ENCODE measurements at places on chromosomes 13 and 19.

GRCh38 chr13:83121896-83122295 is 760.4 kb downstream of the SLITRK1 start:
- DNase-seq = no peak

DNA sequence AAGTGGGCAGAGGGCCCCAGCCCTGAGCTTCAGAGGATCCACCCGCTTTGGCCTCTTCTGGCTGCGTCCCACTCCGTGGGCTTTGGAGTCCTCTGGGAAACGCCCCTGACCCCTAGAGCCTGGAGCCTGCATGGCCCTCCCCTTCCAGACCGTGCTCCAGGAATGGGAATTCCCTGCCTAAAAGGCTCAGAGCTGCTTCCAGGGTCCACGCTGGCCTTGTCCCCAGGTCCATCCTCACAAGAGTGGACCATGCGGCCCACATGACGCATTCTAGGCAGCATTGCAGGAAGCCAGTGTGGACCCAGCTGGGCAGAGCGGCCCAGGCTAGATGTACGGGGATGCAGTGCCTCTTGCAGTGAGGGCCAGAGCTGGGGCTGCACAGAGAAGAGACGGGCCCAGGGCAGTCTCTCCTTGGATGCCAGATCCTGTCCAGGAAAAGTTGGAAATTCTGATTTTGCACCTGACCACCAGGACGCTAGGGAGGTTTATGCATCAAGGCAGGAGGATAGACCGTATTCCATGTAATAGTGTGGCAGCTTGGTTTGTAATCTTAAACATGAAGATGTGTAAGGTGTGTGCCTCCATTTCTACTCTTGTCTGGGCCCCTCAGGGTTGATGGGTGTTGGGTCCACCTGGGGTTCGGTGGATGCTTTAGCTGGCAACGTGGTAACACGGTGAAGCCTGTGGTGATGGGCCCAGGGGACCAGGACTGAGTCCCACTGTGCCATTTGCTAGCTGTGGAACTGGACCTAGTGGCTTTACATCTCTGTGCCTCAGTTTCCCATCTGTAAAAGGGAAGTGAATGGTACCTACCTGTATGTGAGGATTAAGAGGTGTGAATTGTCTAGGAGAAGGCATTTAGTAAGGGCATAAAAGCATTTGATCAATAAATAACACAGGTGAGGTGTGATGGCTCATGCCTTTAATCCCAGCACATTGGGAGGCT is 14.8 kb upstream of the FXYD3 start:
- no peak for DNase-seq

DNA sequence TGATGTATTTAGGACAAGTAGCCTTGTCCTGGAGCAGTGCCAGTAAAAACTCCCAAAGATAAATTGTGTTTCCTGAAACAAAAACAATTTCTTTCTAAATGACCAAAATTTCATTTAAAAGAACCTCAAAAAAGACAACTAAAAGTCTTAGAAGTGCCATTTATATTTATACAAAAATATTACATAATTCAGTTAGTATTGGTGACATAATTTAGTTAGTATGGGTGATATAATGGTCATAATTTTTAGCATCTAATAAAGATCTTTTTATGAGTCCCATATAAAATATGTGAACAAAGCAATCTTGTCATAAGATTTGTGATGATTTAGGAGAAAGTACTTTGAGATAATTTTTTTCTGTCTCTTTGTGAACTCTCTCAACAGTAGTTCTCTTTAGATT is 76.0 kb downstream of the ELF1 start:
- DNase-seq = no peak

GRCh38 chr13:44750630-44751029 is 174.5 kb upstream of the TSC22D1 start:
- no peak for DNase-seq

DNA sequence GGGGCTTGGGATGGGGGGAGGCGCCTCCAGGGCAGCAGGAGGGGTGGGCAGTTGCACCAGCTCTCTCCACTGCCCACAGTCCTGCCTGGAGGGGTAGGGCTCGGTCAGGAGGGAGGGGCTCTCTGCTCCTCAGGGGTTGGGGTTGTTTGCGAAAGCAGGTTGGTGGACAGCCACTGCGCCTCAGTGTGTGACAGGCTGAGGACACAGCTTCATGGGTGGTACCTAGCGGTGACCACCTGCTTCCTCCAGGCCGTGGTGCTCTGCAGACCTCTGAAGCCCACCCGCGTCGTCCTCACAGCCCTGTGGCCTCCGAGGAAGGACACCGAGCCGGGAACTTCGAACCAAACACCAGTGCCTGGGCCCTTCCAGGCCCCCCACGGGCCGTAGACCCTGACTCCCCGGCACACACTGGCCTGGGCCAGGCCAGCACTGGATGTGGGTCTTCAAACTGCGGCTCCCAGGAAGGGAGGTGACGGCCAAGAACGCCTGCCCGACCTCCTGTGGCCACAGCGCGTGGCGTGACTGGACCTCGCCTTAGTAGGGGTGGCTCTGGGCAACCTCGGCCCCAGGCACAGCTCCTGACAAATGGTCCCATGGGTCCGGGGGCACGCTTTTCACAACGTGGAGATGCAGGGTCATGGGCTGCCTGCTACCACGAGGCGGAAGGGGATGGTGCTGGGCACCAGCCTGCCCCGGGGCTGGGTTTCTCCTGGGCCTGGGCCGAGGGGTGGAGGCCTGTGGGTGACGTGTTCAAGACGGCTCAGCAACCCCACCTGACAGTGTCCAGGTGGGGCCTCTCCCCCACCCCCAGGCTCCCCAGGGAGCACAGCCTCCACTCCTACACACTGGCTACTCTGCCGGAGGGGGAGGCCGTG is 173.2 kb downstream of the KDM4B start:
- no peak for DNase-seq

DNA sequence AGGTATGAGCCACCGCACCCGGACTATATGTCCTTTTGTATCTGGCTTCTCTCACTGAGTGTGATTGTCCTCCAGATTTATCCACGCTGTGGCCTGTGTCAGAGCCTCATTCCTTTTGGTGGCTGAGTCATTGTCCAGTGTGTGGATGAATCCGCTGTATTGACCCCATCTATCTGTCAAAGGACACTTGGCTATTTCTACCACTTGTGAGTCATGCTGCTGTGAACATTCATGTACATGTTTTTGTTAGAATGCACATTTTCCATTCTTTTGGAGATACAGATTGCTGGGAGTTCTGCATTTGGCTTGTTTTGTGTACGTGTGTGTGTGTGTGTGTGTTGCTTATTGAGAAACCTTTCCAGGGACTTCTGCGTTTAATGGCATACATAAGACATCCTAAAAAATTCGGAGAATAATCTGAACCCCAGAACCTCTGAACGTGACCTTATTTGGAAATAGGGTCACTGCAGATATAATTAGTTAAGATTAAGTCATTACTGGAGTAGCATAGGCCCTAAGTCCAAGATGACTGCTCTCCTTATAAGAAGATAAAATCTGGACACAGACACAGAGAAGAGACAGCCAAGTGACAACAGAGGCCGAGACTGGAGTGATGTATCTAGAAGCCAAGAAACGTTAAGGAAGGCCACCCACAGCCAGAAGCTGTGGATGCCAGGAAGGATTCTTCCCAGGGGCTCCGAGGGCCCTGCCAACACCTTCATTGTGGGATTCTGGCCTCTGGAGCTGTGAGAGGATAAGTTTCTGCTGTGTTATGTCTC is 4.9 kb upstream of the GIPC3 start:
- no peak for DNase-seq

GRCh38 chr19:47324502-47324901 is 7.5 kb upstream of the C5AR2 start:
- no peak for DNase-seq

DNA sequence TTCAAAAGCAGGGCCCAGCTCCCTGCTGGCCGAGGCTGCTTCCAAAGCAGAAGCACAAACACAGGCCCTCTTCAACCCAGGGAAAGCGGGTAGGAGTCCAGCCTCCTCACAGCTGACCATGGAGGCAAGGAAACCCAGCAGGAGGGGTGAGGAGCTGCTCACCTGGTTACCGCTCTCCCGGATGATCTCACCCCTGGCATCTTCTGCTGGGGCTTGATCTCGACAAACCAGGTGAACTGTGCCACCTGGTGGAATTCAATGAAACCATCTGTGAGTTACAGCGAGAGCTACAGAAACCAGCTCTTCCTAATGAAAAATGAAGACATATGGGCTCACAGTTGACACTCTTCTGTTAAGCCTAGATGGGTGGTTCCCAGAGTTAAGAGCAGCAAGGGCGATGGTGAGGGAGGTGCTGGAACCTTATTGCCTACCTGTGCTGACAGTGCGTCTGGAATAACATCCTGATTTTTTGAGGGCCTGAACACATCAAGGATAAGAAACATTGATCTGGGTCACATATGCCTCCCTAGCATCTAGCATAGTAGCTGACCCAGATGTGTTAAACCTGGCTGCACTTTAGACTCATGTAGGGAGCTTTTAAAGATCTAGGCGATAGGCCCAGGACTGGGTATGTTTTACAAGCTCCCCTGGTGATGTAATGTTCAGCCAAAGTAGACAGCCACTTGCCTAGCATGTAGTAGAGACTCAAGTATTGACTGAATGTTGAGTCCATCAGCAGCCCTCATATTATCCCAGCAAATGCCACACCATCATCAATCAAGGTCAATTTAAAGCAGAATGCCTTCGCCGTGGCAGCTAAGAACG is 6.1 kb downstream of the DHRS12 start:
- peak; percentile 79 for DNase-seq

DNA sequence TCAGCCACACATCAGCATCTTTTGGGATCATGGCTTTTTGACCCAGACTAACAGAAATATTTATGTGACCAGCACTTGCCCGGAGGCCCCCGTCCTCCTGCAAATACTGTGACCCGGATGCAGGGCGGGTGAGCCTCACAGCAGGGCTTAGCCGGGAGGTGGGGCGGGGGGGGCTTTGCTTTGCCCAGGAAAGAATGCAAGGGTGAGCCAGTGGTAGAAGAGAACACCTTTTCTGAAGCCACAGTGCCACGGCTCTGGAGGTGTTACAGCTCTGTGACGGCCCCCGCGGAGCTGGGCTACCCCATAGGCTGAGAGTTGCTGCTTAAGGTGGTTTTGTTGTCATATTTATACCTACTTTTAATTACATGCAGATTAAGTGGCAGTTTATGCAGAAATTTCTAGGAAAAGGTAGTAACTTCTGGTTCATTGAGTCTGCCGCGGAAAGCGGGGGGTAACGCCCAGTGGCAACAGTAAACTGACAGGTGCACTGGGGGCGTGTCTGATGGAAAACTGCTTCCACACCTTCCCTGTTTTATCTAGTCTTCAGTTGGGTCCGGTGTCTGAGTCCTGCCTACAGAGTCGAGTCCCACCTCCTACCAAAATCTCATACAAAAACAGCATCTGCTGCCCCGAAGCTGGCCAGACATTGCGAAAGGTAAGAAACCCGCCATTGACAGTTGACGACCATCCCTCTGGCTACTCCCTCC is 187.9 kb downstream of the TEX29 start:
- DNase-seq = peak; percentile 77

DNA sequence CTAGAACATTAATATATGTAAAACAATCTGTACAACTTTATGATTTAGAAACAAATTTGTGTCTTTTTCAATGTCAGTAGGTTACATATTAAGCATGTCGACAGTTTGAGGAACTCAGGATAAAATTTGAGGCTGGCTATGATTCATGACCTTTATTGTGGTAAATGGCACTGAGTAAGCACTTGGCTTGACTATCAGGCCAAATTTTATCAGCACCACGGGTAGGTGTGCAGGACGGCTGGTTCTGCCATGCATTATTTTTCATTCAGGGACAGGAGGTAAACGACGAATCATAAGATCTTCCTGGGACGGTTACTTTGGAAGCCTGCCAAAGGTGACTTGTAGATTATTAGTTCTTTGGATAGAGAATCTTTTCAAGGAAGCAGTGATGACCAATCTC is 19.9 kb upstream of the CYP4F8 start:
- peak; percentile 10 for DNase-seq

Measured in DMS79 treated with DMSO at 0.1 percent for 48 hours (cell line).